Breast epithelium (tissue), 4 donors: ENCODE measurements at places on chromosomes 4 and X. TPM values are rescaled to one million over a fixed set of nuclear protein-coding genes. Genes with fewer than 3 reads are reported as not detected.

- no peak for DNase-seq
These were observed 77.5 kb downstream of the HCCS start for GRCh38 chrX:11188664-11189063.

Gene AFF2
- total RNA-seq: 41.0 TPM

DNA sequence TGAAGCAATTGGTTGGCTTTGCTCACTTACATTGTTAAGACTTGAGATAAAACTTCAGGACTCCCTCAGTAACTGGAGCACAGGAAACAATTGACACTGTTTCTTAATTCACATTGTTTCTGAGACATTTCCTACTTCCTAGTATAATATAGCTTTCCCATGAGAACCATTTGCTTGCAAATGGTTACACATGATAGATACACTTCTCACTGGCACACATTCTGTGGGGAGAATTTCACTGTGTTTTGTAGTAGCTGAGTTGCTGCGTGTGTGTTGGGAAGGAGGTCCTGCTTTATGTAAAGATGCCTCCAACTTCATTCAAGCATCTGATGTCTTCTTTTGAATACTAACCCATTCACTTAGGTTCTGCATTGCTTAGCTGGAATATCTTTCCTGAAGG is 85.3 kb upstream of the SLC4A4 start:
- no peak for DNase-seq

Gene PABPC1L2B
- not detected for total RNA-seq

GRCh38 chr4:179307297-179308136 is 1865.3 kb upstream of the AGA start:
- no peak for DNase-seq

- no peak for DNase-seq
These were observed 10.2 kb upstream of the TMEM156 start for GRCh38 chr4:39042366-39042765.

Gene NSUN7
- total RNA-seq: 19.3 TPM

DNA sequence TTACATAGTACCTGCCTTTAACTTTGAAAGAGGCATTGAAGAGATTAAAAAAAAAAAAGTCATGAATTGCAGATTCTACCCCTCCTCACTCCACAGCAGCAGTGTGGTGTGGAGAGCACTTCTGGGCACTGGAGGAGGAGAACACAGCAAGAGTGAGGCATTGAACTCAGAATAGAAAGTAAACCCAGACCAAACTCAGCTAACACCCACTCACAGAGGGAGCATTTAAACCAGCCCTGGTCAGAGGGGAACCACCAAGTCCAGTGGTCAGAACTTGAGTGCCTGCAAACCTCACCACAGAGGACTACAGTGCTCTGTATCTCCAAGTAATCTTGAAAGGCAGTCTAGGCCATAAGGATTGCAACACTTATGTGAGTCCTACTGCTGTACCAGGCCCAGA is 15.6 kb upstream of the UGT2A1 start:
- DNase-seq: no peak

GRCh38 chrX:119755981-119756533 is 2.3 kb upstream of the SOWAHD start:
- no peak for DNase-seq

DNA sequence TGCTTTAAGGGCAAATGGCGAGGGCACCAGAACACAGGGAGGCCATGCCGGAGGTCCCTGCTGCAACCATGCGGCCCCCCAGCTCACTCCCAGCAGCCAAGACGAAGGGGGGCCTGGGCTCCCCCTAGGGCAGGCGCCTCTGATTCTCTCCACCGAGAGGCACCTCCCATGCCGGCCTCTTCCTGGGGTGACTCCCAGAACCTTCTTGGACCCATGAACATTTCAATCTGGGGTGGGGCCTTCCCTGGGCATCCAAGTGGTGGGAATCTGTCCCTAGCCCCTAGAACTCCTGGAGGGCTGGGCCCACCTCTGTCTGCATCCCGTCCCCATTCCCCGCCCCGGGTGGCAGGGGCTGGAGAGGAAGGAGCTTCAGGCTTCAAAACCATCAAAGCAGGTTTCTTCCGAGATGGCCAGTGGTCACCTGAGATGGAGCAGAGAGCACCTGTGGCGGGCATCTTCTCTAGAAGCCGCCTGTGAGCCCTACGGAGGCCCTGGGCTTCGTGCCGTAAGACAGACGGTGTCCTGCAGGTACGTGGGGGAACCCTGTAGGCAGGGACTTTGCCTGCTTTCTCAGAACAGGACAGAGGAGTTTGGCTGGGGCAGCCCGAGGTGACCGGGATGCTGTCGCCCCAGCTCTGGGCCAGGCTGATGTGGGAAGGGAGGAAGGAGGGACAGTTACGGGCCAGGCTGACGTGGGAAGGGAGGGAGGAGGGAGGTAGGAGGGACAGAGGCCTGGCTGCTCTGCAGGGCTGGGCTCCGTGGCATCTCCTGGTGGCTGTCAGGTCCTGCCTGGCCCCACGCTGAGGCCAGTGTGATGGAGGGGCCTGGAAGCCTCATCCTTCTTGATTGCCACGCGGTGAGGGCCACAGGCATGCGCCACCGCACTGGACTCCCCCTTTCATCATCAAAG is 6.8 kb upstream of the SLC25A6 start:
- no peak for DNase-seq

Gene FGF13
- total RNA-seq: 7.9 TPM

Gene FAM47C
- total RNA-seq: not detected

- DNase-seq: no peak
These were observed 37.3 kb downstream of the AGA start for GRCh38 chr4:177404986-177405385.

Gene SOWAHD
- total RNA-seq: not detected

GRCh38 chr4:158428242-158428641 is 93.4 kb upstream of the RXFP1 start:
- no peak for DNase-seq

DNA sequence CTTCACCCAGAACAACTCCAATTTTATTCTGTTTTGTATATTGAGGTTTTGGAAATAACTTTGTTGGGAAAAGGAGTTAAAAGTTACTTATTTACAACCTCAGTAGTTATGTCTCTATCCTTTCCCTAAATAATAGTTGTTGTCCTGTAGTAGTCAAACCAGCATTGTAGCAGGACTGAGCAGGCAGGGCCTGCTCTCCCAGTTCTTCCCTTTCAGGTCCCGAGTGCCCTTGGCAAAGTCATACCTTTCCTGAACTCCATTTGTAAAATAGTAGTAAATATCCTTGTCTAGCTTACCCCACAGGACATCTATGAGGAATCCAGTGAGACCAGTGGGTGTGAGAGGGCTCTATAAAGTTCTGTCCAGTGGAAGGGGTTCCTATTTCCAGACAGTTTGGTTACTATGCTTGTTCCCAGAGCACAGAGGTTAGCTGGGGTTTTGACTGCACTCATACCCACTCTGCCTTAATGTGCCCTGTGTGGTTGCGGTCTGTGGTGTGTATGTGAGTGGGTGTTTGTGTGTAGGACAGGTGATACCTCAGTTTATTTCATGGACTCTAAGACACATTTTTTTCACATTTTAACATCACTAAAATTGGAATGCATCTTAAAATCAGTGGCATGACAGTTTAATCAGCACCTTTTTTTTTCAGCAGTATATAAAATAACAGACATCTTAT is 136.3 kb downstream of the AMMECR1 start:
- no peak for DNase-seq

DNA sequence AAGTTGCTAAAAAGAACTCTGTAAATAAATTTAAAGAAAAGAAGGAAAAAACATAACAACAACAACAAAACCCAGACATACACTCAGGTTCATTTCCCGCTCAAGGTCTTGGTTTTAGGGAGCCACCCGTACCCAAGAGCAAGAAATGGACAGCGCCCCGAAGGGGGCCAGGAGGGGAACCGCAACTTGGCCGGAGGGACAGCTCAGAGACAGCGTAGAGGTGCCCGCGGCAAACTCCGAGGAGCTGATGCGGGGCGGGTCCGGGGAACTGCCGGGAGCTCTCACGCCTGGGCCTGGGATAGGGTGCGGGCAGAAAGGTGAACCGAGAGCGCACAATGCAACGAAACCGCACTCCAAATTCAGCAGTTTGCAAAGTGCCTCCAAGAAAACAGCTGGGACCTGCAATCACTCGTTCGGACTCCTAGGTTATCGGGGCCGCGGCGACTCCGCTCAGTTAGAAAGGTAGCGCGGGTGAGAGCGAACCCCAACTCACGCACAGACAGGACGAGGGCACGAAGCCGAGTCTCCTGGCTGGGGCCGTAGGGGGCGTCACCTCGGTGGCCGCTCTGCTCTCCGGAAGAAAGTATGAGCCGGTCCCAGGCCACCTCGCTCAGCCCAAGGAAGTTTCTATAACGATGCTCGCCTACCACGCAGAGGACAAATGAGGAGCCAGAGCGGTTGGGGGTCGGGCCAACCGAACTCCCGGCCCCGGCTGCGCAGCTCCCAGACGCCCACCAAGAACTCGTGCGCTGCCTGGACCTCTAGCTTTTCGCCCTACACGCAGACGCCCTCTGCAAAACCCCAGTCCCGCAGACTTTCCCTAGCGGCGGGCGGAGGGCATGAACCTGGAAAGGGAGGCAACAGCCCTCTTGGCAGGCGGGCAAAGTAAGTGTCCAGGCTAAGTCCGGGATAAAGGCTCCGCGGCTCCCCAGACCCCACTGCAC is 1.4 kb downstream of the NDNF start:
- no peak for DNase-seq

Gene FGFBP1
- total RNA-seq: not detected

Gene FHIP1A
- total RNA-seq: 0.32 TPM

DNA sequence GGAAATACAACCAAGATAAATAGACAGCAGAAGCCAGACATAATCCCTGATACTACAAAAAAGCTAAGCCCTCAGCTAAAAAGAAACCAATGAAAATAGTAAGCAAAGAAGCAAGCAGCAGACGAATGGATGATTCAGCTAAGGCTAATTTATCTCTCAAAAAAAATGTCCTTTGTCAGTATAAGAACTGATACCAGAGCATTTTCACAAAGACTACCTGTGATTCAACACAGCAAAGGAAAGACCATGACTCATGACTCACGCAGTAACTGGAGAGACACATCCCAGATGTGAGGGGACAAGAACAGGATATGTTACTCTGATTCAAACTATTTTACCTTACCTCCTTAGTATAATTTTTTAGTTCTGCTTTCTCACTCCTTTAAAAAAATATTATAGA is 22.7 kb upstream of the TMPRSS11F start:
- no peak for DNase-seq

DNA sequence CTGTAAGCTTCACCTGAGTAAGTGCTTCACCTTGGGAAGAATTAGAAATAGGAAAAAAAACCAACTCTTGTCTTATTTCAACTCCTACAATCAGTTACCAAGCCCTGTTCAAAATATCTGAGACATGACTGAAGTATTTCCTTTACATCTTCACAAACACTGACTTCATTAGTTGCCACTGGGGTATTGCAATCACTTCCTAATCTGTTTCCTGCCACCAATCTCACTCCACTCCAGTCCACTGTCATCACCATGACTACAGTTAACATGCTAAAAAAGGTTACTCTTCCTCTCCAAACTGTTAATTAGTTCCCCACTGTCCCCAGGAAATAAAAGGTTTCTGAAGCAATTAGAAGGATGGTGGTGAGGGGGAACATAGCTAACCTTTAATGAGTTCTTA is 3.3 kb upstream of the SUPT20HL1 start:
- DNase-seq: no peak

Gene SRPX2
- total RNA-seq: 15.2 TPM

DNA sequence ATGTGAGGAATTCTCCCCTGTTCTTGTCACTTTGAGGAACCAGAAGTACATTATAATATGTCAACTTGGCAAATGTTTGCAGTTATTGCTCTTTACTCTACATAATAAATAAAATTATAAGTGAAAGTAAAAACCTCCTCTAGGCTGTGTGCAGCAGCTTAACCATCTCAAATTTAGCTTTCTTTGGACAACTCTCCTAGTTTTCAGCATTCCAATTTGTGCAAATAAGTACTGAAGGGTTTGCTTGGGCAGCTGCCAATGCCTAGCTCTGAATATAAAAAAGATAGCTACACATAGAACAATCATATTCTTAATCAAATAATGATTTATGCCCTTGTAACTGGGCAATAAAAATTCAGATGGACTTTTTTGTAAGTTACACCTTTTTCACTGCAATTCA is 82.5 kb downstream of the GASK1B start:
- DNase-seq: no peak

GRCh38 chr4:87065021-87065420 is 130.2 kb downstream of the AFF1 start:
- no peak for DNase-seq

Gene HPGD
- 10.5 TPM for total RNA-seq

GRCh38 chr4:141026900-141027299 is 106.4 kb downstream of the RNF150 start:
- no peak for DNase-seq

DNA sequence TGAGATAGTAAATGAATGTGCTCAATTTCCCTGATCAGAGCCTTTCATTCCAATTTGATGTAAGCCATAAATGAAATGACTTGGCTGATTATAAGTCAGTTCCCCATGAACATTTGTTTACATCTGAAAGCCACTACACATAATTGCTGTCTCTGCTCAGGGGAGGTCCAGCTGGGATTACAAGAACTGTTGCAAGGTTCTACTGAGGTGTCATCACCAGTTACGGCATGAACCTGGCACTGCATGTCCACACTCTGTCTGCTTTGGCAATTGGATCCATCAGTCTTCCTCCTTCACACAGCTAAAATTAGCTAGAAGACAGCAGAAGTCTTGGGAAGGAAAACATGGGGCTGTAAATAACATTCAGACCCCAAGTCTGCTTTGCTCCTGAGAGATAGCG is 12.8 kb upstream of the MBNL3 start:
- DNase-seq: no peak

DNA sequence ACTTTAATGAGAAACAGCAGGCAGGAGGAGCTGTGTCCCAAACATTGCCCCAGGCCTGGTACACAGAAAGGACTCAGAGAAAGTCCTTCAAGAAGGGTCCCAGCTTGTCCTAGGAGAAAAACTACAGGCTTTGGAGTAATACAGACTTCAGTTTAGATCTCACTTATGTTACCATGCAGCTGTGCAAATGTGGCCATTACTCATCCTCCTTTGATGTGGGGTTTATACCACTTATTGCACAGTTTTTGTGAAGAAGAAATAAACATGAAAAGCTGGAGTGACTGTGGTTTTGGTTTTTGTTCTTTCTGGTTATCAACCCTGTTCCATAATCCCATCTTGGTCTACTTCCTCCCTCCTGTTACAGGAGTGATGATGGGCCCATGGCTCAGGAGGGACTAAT is 8.1 kb upstream of the CYTL1 start:
- DNase-seq: no peak

GRCh38 chr4:73379946-73380345 is 24.1 kb upstream of the ALB start:
- no peak for DNase-seq

DNA sequence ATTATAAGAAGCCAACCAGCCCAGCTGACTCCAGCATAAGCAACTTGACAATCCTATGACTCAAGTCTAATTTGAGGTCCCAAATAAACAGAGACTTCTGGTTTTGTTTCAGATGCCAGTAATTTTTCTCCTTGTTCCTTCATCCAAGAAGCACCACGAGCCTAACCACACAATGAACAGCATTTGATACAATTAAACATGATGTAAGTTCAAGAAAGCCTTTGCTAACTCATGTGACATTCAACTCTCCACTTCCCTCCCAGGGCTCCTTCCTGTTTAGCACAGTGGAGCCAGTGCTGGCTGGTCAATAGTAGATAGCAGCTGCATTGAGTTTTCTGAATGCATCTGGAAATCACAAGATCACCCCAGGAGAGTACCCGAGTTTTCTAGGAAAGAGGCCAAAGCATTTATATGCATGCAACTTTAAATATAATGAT is 206.3 kb downstream of the ARHGAP24 start:
- no peak for DNase-seq
